ENCODE measurements at places on chromosomes 3 and 15.

- DNase-seq = no peak
These were observed 402 bp downstream of the WWTR1 start for GRCh38 chr3:149657321-149657925.

GRCh38 chr15:77083381-77084160 is 12.7 kb upstream of the TSPAN3 start:
- peak; percentile 62 for DNase-seq

- DNase-seq = no peak
These were observed 238.1 kb upstream of the SGO1 start for GRCh38 chr3:20424086-20424485.

DNA sequence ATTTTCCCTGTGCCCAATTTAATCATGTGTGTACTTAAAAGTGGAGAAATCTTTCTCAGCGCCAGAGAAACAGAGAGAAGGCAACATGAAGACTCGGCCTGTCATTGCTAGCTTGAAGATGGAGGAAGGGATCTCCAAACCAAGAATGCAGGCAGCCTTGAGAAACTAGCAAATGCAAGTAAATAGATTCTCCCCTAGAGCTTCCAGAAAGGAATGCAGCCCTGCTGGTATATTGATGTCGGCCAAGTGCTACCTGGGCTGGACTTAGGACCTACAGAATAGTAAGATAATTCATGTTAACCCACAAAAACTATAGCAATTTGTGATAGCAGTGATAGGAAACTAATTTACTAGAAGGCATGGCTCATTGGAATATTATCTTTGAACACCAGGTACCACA is 150.9 kb upstream of the ABI3BP start:
- no peak for DNase-seq

DNA sequence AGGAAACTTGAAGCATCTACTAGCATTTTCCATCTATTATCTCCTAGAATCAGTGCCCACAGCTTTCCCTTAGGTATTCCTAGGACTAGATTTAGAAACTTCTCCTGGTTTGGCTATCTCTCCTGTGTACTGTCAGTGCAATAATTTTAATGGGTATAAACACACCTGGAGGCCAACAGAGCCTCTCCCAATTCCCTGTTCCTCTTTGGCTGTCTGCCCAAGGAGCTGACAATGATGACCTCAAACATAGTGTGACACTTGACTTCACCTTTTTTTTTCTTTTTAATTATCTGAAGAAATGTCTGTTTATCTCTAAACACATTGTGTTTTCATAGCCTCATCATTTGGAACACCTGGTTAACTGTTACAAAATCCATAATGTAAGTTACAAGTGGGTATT is 754.5 kb upstream of the ALCAM start:
- DNase-seq = no peak

Measured in CD4-positive, alpha-beta T cell treated with Interleukin-12 subunit alpha and Interleukin-12 subunit beta, for 1 hour (primary cell).